NCI-H460 (cell line): ENCODE measurements at places on chromosomes 12 and 14.

GRCh38 chr12:49974231-49974675 is 1.5 kb downstream of the AQP6 start:
- DNase-seq: peak; percentile 56

DNA sequence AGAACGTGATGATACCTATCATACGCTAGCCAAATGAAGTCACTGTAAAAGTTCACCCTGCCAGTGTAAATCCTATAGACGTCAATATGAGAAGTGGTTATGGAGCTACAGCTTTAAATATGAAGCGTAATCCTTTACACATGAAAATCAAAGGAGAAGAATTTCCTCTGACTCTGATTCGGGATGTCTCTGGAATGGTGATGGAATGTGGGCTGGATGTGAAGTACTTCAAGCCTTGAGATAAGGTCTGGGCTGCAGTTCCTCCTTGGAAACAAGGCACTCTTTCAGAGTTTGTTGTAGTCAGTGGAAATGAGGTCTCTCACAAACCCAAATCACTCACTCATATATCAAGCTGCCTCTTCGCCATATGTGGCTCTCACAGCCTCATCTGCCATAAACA is 53.1 kb upstream of the NAP1L1 start:
- no peak for DNase-seq

DNA sequence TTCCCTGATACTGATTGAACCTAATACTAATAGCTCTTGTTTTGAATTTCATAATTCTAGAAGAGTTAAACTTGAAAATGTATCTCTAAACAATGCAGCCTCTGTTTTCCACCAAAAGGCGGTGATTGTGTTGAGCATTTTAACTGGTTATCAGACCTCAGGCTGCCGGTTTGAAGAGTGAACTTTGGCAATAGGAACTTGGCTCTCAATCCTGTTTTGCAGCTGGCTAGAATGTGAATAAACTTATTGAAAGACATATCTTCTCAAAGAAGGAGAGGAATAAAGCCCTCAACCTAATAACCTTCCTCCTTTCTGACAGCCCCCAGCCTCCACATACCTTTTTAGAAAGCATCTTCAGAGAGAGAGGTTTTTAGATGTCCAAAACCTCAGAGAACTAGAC is 105.4 kb downstream of the SRGAP1 start:
- DNase-seq: no peak

GRCh38 chr12:88418856-88419497 is 161.3 kb downstream of the KITLG start:
- no peak for DNase-seq

- DNase-seq: no peak
These were observed 112.3 kb downstream of the PAPOLA start for GRCh38 chr14:96614481-96614881.

DNA sequence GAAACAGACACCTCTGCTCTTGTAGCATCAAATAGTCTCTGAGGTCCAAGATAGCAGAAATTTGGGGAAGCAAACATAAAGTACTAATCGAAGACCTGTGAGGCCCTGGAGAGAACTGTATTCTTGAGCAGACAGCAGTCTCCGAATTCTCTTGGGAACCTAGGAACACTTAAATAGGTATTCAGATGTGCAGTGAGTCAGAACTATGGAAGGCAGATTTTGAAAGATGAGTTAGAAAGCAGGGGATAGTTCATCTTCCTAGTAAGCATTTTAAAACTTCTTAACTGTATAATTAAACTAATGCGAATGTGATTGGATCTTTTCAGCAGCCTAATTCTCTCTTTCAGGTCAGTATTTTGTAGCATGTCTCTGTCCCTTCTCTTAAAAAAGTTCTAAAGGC is 30.6 kb downstream of the NAA30 start:
- DNase-seq: no peak

- DNase-seq: no peak
These were observed 56.9 kb downstream of the TAOK3 start for GRCh38 chr12:118315821-118316220.

GRCh38 chr14:51382506-51382905 is 142.5 kb downstream of the TMX1 start:
- no peak for DNase-seq

- no peak for DNase-seq
These were observed 111.1 kb upstream of the AMIGO2 start for GRCh38 chr12:47190905-47191304.

DNA sequence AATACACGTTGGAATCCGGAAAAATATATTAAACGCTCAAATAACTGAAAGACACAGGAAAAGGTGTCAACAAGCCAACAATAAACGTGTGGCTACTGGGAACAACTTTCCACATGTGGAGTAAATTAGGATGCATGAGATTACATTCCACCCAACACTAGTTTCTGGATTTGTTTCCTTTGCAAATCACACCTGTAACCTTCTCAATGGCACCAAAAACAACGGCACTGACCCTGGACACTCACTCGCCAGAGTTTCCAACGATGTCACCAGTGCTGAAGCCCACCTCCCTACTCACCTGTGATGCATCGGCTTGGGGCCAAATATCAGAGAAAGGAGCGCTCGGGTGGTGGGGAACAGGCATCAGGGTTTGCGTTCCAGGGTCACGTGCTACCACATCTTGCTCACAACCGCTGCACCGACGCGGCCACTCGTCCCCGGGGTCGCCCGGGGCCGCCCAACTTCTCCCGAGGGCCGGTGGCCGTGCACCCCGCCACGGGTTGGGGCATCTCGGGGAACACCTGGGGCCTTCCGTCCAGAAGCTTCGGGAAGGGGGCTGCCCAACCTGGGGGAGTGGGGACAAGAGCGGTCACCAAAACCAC is 629 bp downstream of the PRDM4 start:
- no peak for DNase-seq

DNA sequence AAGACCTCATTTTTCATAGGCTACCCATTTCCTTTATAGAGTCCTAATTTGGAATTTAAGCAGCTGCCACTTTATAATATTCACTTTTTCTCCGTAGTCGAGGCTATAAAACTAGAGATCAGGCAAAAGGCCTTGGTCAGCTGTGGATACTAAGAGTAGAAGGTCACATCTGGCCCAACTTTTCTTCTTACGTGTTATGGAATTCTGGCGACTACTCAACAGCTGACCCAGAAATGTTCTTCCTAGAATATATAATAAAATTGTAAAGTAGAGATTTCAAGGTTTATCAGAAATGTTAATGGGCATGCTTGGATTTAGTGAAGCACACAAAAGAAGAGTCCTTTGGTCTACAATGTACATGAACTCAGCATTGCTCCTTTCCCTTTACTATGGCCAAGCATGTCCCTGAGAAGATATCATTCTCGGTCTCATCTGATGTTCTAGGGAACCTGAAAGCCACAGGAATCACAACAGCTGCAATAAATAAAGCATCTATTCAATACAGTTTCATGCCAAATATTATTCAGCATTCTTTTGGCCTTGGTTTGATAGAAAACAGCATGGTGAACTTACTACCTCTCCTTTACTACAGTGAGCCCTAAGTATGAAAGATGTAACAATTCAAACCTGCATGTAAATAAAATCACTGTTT is 261.4 kb upstream of the NPAS3 start:
- no peak for DNase-seq

GRCh38 chr12:28708918-28709371 is 440.1 kb upstream of the FAR2 start:
- DNase-seq: peak; percentile 21

GRCh38 chr12:39365364-39366001 is 77.4 kb downstream of the KIF21A start:
- no peak for DNase-seq

DNA sequence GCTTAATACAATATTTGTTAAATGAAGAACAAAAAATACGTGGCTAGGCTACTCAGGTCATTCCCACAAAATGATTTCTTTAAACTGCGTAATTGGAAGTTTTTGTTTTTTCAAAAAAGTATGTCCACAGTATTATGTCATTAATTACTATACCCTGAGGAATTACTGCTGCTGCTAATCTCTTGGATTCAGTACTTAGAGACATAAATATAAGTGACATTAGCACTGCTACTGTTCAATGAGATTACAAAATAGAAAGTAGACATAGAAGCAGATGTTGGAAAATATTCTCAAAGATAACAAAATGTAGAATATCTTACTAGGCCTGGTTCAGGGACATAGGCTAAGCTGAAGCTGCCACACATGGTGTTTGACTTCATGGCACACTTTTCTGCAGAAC is 36.3 kb downstream of the HMGA2 start:
- no peak for DNase-seq

GRCh38 chr12:546920-547845 is 87.4 kb downstream of the B4GALNT3 start:
- peak; percentile 64 for DNase-seq

DNA sequence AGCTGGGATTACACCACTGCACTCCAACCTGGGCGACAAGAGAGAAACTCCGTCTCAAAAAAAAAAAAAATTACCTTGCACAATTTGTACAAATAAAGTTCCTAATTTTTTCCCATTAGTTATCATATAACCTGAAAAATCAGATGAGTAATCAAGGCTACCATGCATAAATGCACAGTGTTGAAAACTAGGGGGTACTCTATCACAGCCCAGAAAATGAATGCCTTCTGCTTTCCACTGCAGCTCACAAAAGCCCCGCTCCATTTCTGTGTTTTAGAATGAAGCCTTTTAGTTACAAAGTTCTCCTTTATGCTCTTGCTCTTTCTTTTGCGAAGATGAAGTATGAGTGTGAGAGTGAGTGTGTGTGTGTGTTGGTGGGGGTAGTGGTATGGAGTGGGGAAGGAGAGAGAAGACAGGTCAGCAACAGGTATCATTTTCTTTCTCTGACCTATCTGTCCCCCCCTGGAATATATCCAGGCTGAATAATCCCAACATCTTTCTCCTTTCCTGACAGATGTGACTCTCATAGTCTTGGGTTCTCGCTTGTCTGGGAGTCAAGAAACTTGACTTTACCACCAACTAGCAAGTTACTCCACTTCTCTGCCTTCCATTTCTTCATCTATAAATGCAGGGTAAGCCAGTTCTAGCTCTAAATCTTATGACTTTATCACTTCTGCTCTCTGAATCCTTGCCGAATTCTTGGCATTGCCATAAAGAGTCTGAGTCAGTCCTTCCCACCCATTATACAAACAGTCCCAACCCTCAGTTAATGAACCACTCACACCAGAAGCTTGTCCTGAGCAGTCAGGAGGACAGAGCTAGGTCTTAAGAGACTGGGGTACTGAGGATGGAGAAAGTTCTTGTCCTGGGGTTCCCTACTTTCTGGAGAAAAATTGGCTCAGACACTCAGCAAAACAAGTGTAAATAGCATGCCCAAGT is 16.1 kb downstream of the BIN2 start:
- DNase-seq: peak; percentile 83

DNA sequence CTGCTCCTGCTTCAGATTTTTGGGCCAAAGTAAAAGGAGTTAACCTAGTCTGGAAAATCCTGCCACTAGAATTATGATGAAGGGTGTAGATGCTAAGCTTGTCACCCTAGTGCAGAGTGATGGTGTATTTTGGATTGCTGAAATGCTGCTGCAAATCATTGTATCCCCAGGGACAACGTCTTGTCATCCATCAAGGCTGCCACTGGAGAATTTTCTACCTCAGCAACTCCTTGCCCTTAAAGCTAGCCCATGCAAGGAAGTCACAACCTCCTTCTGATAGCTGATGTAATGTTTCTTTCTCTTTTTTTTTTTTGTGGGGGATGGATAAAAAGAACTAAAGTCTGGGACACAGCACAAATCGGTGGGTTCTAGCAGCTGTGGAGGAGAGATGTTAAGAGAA is 139.4 kb upstream of the FRMD6 start:
- no peak for DNase-seq

DNA sequence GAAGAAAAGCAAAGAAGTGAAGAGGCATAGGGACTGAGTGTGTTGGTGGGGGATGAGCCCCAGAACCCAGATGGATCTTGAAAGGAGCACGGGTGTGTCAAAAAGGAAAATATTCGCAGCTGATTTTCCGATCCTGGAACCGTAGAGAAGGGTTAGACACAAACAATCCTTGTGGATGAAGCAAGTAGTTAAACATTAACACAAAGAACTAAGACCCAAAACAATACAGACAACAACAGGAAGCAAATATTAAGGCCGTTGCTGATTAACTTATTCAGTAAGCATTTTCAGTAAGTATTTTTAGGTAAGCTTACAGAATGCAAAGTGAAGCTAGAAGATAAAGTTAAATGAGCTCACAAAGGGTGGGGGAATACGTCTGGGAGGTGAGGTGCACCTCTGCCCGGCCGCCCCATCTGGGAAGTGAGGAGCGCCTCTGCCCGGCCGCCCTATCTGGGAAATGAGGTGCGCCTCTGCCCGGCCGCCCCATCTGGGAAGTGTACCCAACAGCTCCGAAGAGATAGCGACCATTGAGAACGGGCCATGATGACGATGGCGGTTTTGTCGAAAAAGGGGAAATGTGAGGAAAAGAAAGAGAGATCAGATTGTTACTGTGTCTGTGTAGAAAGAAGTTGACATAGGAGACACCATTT is 62.8 kb upstream of the PRB2 start:
- no peak for DNase-seq

- DNase-seq: no peak
These were observed 168.4 kb downstream of the MSRB3 start for GRCh38 chr12:65446901-65447300.

DNA sequence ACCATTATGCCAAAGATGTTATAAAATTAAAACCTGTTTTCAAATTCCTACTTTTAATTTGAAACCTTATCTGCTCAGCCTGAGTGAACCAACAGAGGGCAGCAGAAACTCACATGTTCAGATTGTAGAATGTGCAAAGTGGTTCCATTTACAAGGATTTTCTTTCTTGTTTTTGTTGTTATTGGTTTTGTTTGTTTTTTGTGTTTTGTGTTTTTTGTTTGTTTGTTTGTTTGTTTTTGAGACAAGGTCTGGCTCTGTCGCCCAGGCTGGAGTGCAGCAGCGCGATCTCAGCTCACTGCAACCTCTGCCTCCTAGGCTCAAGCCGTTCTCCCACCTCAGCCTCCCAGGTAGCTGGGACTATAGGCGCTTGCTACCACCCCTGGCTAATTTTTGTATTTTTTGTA is 22.8 kb upstream of the GARIN2 start:
- DNase-seq: peak; percentile 48

GRCh38 chr12:82758749-82759330 is 72.1 kb downstream of the TMTC2 start:
- DNase-seq: no peak

GRCh38 chr12:110245369-110245772 is 35.7 kb upstream of the ATP2A2 start:
- no peak for DNase-seq

- DNase-seq: no peak
These were observed 207.6 kb downstream of the BCL11B start for GRCh38 chr14:99064262-99064954.

DNA sequence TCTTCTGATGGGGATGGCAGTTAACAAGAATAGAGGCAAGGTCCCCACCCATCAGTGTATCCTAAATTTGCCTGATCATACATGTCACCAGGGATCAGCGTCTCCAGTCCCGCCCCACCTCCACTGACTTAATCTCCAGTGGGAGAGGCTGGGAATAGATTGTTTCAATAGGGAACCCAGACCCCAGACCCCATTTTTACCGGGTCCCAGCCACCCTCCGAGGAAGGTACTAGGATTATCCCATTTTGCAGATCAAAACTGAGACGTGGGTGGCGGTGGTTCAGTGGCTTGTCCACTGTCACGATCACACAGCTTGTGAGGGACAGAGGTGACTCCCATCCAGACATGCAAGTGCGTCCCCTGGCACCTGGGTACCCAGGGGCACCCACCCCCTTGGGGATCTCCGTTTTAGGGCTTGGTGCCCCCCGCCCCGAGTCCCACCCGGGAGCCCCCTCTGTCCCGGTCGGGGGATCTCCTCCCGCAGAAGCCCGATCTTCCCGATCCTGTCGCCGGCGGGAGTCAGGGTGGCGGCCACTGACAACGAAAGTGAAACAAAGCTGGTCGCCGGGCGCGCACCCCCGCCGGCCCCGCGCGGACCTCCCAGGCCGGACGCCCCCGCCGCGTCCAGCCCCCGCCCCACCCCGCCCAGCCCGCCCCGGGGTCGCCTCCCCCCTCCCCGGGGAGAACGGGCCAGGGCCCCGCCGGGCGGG is 523 bp downstream of the WSB2 start:
- no peak for DNase-seq
